ENCODE measurements at places on chromosomes 16 and 17.

DNA sequence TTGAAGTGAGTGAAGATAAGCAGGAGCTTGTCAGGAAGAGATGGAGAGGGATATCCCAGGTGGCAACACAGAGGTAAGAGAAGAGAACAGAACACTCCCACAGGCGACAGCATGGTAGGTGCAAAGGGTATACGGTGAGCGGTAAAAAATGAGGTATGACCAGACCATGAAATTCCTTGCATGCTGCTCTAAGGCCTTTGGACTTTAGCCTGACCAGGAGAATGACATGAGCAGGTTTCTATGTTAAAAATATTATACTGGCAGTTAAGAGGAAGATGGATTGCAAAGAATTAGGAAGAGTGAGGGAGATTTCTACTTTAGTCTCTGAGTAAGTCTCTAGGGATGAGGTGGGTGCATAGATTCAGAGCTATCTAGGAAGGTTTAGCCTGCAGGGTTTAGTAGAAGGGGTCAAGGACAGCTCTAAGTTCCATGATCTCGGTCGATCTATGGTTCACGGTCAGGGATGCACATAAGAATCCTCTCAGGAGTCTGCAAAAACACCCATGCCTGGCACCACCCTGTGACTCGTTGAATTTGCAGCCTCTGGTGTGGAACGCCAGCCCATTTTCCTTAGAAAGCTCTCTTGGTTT lies 65.7 kb downstream of the HLF start:
- no peak for DNase-seq

GRCh38 chr16:3952737-3953131 lies 72.2 kb upstream of the CREBBP start:
- no peak for DNase-seq

- DNase-seq: no peak
Measured at GRCh38 chr16:80084163-80084562, 456.6 kb upstream of the DYNLRB2 start.

DNA sequence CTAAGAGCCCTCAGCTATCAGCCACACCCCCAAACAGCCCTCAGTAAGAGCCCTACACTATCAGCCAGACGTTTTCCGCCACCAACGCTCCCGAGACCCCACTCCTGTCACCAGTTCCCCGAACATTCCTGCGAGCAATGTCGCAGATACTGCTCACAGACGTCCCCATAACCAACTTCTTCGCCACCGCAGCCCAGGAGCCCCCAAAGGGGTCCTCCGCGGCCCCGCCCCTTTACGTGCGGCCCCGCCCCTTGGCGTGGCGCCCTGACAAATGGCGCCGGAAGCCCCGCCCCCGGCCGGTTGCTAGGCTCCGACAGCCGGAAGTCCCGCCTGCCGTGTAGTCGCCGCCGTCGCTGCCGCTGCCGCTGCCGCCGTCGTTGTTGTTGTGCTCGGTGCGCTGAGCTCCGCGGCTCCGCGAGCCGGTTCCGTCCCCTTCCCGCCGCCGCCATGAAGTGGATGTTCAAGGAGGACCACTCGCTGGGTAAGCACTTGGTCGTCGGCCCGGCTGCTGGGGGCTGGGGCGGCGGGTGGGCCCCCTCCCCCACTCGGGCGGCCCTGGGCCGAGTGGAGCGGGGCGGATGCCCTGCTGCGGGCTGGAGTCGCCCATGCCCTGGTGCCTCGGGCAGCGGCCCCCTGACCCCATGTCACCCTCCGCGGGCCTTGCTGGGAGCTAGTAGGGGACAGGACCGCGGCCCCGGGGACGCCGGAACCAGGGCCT lies at the start of gene GABARAPL2:
GABARAPL2 (plus strand) TSS at position 340 of the 718 bp plus-strand sequence; CDS start at position 448, 108 bp downstream.
- DNase-seq: peak; percentile 76

GRCh38 chr17:73192206-73192893 lies 505 bp upstream of the COG1 start:
- peak; percentile 10 for DNase-seq

DNA sequence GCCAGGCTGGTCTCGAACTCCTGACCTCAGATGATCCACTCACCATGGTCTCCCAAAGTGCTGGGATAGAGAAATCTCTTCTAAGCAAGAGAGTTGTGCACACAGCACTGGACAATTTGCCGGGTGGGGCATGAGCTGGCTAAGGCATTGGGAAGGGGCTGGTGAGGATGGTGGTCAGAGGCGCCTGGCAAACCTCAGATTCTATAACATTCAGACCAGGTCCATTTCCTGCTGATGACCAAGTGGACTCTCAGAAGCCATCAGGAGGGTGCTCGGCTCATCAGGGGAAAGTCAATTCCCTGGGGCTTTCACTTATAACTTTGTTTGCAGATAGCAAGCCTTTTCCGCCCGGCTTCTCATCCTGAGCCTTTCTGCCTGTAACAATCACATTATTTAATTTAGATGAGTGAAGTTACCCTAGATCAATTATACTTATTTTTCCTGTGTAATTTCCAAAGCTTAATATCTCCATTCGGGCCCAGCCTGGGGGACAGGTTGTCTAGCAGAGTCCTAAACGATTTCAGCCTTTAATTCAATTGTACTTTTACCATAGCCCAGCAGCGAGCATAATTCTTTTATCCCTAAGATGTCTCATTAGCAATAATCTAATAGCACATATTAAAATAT lies 15.0 kb upstream of the SLC6A2 start:
- DNase-seq: no peak

DNA sequence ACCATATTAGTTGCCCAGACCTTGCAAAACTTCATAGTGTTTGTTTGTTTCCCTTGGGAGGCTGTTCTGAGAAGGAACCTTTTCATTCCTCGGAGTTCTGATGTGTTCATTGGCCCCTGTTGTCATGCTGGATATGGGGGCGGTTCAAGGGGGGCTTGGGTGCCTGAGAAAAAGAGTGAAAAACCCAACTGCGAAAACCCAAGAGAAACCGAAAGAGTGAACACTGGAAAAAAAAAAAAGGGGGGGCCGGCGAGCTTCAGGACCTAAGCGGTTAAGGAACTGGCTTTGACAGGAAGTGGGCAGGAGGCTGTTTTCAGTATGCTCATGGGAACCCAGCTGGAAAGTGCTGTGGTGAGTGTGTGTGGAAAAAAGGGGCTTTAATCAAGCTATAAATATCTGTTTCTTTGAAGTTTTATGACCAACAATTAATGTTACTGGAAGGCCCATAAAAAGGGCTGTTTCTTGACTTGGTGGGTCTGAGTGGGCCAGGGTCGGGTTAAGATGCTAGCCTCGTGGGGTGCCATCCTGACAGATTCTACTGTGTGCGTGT lies 510.7 kb downstream of the MAF start:
- no peak for DNase-seq

- DNase-seq: no peak
Measured at GRCh38 chr16:72044296-72044695, 10.0 kb upstream of the HP start.

- DNase-seq: no peak
Measured at GRCh38 chr17:35944151-35944550, 638 bp upstream of the LYZL6 start.

- no peak for DNase-seq
Measured at GRCh38 chr16:77925531-77925930, 96.8 kb upstream of the CLEC3A start.

DNA sequence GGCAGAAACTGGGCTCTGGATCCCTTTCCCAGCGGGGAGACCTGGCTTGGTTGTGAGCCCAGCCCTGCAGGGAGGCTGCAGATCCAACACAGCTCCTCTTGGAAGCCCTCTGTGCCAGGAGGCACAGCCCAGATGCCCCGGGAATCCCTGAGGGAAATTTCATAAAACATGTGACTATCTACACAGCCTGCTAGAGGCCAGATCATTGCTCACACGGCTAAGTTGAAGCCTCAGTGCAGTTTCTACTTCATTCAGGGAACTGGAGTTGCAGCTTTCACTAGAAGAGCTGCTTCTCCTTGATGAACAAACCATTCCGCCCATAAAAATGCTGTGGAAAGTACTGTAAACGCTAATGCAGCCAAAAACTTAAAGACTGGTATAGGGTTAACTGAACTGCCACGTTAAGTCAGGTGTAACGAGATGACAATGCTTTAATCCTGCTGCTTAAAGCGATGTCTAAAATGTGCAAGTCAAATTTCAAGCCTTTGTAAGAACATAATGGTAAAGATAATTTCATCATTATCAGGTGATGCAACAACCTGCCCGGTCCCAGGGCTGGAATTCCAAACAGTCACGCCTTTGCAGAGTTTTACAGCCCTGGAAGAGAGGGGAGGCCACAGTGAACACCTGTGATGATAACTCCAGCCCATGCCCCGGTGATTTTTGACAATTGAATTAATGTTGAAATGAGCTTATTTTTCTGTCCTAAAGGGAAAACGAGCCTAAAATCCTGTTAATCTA lies 172.5 kb downstream of the ZFHX3 start:
- DNase-seq: no peak

DNA sequence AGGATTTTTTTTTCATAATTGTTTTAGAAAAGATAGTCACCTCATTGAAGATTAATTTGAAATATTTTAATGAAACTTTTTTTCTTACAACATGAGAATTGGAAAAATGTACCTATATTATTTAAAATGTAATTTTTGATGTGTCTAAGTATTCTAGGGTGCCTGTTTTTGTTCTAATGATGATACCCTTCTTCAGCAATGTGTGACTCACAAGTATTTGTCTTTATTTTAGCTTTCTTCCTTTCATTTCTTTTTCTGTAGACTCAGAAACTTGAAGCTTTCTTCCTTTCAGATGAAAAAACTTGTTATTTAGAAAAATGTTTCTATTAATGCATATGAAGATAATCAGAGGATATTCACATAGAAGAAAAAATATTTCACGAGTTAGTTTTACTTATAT lies 231.8 kb downstream of the BCAS3 start:
- DNase-seq: no peak

GRCh38 chr17:46264456-46265198 lies 30.3 kb upstream of the LRRC37A start:
- no peak for DNase-seq

DNA sequence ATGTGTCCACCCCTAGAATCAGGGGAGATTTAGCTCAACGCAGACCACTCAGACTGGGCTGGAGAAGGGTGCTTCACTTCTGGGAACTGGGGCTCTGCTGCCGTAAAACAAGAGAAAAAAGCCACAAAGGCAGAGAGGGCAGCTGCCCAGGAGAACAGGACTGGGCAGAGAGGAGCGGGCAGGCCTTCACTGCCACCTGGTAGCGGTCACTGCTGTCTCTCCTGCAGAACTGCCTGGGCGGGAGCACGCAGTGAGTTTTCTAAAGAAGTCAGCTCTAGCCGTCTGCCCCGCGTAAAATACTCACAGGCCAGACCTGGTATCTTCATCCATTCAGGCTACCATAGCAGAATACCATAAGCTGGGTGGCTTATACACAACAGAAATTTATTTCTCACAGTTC lies 103.8 kb downstream of the AMFR start:
- DNase-seq: no peak

- DNase-seq: no peak
Measured at GRCh38 chr17:38881600-38882191, 11.8 kb downstream of the LASP1 start.

DNA sequence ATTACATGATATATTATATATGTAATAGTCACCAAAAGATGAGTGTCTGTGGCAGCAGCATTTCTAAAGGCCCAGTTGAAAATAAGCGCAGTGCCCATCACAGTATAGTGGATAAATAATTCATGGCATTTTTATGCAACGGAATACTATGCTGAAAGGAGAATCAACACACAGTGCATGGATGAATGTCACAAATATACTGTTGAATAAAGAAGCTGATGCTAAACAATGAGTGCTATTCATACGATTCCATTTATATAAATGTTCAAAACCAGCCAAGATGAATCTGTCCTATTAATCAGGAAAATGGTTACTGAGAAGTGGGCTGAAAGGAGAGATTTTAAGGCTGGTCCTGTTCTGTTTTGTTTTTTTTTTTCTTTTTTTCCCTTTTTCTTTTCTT lies 61.6 kb downstream of the HSD17B2 start:
- no peak for DNase-seq

DNA sequence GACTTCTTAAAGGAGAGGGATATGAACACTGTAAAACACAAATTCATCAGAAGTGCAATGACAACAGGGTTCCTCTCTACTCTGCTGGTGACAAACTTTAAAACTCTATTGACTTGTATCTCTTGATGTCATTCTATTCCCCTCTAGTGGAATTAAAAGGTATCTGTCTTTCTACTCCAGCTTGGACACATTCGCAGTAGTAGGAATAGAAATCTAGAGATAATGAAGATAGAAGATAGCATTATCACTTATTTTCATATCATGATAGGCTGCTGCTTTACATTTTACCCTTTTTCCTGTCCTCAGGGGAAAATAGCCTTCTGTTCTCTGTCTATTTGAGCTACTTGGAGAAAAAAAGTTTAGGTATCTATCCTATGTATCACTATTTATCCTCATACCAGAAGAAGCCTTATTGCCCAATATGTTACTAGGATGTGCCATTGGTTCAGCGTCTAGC lies 209.6 kb upstream of the CACNG5 start:
- no peak for DNase-seq

DNA sequence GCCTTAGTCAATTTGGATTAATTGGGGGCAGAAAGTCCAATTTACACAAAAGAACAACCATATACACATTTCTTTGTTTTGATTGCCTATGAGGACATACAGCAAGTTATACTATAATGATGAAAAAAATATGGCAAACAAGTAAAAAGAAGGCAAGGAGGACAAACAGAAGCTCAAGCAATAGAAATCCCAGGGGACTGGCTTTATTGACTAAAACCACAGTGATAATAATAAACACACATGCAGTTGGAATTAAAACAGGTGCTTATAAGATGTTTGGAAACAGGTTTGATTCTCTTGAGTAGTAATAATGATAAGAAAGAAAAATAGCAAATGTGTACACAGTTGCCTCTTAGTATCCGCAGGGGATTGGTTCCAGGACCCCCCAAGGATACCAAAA lies 176.4 kb downstream of the SHISA9 start:
- DNase-seq: no peak

GRCh38 chr17:55005520-55005919 lies 37.0 kb downstream of the STXBP4 start:
- DNase-seq: no peak

GRCh38 chr17:66715745-66716156 lies 119.2 kb upstream of the CACNG5 start:
- no peak for DNase-seq

DNA sequence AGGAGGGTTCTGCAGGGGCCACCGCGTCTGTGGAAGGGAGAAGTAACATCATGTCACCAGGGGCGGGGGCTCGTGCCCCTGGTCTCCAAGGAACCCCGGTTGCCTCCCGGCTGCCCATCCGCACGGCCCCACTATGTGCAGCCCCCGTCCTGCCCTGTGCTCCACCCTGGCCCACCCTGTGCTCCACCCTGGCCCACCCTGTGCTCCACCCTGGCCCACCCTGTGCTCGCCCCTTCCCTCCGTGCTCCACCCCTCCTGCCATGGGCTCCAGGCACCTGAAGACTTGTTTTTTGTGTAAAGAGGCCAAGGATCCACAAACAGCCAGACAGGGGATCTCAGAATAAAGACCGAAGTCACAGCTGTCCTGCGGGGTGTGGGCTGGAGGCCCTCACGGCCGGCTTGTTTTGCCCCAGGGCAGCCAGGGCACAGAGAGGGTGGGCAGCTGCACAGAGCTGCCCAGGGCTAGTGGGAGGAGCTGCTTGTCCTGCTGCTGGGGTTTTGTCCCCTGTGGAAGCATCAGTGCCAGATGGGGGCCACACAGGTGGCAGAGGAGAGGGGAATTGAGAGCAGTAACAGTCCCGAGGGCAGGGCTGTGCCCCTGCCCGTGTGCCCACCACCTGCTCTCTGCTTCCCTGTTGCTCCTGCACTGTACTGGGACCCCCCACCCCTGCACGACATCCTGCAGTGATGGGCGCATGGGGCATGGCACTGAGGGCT lies 147.0 kb upstream of the CIBAR2 start:
- no peak for DNase-seq
